Fibroblast of lung (primary cell): ENCODE measurements at places on chromosomes 16 and 17.

GRCh38 chr17:4522661-4523060 lies 24.0 kb downstream of the SPNS2 start:
- DNase-seq: no peak

DNA sequence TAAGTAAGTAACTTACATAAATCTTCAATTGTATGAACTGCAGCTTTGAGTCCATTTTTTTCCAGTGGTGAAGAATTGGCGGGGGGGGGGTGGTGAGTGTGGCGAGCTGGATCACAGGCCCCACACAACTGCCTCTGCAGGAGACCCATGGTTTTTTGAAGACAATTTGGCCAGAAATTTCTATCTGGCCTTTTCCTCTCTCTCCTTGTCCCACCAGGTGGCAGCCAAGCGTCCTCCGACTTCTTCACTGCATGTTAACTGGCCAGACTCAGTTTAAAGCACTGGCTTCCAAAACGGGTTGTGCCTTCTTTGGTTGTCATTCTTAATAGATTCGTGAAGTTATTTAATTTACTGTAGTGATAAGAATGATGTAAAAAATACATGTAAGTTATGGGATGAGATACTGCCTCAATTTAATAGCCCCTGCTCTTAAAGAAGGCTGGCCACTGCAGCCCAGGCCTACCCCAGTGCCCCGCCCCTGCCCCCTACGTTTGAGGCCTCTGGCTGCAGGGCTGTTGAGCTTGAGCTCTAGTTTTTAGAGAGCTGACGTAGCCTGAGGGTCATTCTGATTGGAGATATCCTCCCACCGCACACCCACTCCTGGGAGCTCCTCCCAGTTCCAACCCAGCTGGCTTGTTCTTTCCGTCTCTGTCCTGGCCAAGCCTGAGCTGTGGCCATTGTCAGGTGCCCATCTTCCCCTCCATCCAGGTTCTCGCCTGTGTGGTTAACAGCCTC lies 36.4 kb downstream of the AKAP1 start:
- DNase-seq: peak; percentile 51

GRCh38 chr17:61249649-61250299 lies 149.9 kb upstream of the TBX2 start:
- DNase-seq: no peak

DNA sequence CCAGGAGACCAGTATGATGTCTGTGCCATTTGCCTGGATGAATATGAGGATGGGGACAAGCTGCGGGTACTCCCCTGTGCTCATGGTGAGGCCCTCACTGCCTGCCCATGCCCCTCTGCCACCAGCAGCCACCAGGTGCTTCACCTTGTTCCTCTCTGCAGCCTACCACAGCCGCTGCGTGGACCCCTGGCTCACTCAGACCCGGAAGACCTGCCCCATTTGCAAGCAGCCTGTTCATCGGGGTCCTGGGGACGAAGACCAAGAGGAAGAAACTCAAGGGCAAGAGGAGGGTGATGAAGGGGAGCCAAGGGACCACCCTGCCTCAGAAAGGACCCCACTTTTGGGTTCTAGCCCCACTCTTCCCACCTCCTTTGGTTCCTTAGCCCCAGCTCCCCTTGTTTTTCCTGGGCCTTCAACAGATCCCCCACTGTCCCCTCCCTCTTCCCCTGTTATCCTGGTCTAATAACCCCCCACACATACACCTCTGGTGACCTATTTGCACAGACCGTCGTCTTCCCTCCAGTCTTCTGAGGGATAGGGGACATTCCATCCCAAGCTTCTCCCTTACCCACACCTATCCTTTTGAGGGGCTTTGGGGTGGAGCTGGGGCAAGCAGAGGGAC lies 3.7 kb downstream of the PFN1 start:
- no peak for DNase-seq

DNA sequence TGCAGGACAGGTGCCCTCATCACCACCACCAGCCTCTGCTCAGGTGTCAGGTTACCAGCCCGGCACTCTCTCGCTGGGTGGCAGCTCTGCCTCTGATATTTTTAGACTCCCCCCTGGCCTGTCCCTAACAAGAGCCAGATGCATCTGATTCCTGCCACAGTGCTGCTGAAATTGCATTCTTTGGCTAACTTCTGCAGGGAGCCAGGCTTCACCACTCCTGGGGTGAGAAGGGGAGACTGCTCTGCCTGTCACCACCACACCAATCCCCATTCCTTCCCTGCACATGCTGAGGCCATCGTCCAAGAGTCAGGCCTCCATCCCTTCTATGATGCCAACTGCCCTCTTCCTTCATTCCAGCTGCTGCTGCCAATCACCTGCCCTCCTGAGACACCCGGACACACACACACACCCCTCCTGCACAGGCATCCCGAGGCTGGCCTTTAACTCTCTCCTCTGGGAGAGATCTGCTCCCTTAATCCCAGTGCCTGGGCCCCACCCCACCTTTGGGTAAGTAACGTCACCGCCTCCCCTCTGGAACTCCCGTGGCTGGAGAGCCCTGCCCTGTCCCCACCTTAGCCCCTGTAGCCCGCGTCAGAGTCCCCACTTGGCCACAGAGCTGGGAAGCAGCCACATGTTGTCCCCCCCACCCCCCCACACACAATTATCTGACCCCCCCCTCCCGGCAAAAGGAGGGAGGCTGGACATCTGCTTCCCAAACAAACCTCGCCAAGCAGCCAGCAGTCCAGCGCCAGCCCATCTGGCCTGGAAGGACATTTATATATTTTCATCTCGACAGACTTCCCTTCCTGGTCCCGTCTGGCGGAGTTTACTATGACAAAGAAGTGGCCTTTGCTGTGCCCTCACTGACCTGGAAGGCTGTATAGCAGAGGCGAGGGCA lies 2.8 kb downstream of the EMP2 start:
- DNase-seq: no peak

- peak; percentile 74 for DNase-seq
Observed at GRCh38 chr17:42937712-42938596, 26.3 kb downstream of the AARSD1 start.

- no peak for DNase-seq
Observed at GRCh38 chr17:67427424-67427823, 50.3 kb downstream of the PITPNC1 start.

DNA sequence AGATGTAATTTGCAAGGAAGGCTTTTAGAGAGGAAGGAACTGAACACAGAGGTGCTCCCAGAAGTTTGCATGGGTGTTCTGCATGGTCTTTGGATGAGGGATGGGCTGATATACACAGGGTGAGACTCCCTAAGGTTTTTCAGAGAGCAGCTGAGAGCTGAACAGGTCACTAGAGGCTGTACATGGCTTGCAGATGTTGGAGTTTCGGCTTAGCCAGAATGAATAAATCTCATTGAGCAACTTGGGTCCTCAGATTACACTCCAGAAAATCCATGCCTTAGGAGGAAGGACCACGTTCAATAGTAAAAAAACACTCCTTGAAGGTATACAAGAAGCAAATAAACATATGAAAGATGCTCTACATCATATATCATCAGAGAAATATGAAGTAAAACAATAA lies 7.5 kb upstream of the ITGB3 start:
- no peak for DNase-seq

DNA sequence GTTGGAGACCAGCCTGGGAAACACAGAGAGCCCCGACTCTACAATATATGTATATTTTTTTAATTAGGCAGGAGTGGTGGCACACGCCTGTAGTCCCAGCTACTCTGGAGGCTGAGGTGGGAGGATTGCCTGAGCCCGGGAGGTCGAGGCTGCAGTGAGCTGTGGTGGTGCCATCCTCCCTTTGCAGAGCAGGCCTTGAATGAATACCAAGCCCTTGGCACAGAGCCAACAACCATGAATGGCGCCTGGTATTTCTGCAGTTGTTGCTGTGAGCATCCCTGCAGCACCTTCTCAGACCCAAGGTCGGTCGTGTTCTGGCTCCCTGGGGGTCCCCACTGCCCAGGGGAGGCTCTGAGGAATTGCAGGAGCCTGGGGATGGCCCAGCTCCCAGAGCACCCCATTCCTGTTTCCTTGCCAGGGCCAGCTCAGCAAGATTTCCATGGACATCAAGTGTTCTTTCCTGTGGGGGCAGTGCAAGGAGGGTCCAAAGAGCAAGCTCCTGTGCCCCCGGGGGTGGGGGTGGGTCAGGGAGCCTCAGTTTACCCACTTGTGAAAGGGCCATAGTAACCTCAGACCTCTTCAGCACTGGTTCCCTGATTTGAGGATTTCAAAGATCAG lies 25.6 kb upstream of the RMI2 start:
- DNase-seq: no peak

DNA sequence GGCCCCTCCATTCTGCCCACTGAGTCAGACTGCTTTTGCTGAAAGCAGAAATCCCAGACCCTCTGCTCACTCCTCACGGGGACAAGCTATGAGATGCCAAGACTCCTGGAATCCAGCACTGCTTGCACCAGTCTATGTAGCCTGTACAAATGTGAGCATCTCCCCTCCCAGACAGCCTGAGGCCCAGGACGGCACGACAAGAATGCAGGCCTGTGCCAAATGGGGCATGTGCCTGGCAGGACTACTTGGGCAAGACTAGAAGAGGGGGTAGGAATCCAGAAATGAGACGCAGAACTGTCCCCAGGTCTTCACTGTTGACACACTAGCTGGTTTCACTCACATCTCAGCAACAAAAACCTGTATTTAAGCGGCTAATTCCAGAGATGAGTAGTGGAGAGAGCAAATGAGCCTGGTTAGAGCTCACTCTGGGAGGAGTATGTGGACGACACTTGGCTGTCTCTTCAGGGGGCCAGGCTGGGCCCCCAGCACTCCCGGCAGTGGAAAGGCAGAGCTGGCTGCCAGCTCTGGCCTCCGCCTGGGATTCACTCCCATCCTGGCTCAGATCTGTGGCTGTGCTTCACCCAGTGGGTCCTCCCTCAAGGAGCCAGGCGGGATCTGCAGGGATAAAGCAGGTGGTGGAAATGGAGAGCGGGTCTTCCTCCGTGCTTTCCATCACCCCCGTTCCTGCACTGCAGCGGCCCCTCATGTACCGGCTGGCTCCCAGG lies 2.9 kb upstream of the MYO1C start:
- peak; percentile 53 for DNase-seq

GRCh38 chr17:35297666-35298065 lies 54.8 kb downstream of the SLFN5 start:
- no peak for DNase-seq

- DNase-seq: no peak
Observed at GRCh38 chr17:43900858-43901754, 6.2 kb downstream of the MPP2 start.

- no peak for DNase-seq
Observed at GRCh38 chr17:61532826-61533225, 58.2 kb downstream of the NACA2 start.

- peak; percentile 5 for DNase-seq
Observed at GRCh38 chr17:49565948-49566491, 9.7 kb upstream of the NXPH3 start.

GRCh38 chr16:68113765-68114240 lies 28.6 kb downstream of the NFATC3 start:
- DNase-seq: no peak
